ENCODE measurements at places on chromosomes 4 and X. TPM values are rescaled to one million over a fixed set of nuclear protein-coding genes. Genes with fewer than 3 reads are reported as not detected.

Gene SORBS2
- polyA plus RNA-seq, result 2.3 TPM

Gene IL3RA
- 0.13 TPM for polyA plus RNA-seq

Gene KLF8
- polyA plus RNA-seq, result 1.2 TPM

Gene PIR
- 5.7 TPM for polyA plus RNA-seq

Gene EPHA5
- polyA plus RNA-seq, result not detected

GRCh38 chrX:41381685-41382084, 47.7 kb downstream of the DDX3X start:
- no peak overlapping the region for H3K4me3 ChIP-seq
- no peaks in the 10 kb centered on the region for H3K36me3 ChIP-seq
- no peak overlapping the region for H3K27ac ChIP-seq
- peaks cover 13% of the 10 kb centered on the region for H3K4me1 ChIP-seq
- no peaks in the 10 kb centered on the region for H3K27me3 ChIP-seq
- peak; percentile 68 for DNase-seq

GRCh38 chrX:96689991-96690390, 5.3 kb downstream of the DIAPH2 start:
- no peaks in the 10 kb centered on the region for H3K36me3 ChIP-seq
- no peaks in the 10 kb centered on the region for H3K27me3 ChIP-seq
- no peak overlapping the region for H3K27ac ChIP-seq
- H3K4me1 ChIP-seq, result peaks cover 16% of the 10 kb centered on the region

DNA sequence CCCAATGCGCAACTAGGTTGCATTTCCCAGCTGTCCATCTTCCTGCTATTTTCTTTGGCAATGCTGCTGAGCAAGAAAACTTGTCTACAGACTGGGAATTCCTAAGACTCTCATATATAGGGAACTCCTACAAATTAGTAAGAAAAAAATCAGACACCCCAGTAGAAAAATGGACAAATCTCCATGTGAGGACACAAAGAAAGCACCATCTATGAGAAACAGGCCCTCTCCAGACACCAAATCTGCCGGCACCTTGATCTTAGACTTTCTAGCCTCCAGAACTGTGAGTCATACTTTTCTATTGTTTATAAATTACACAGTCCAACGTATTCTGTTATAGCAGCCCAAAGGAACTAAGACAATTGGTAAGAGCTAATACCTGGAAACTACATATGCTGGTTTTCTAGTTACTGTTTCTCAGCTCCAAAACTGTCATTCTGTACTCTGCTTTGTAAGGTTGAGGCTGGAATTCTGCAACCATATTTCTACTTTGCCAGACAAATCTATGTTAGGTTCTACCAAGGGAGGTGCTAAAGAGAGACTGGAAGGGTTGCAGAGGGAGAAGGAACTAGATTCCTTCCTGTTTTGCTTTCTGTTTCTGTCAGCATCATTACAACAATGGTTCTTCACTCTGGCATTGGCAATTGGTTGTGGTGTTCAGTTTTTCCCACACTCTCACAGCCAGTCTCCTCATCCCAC, 35.7 kb upstream of the FAM241A start:
- DNase-seq, result peak; percentile 65
- H3K36me3 ChIP-seq, result no peaks in the 10 kb centered on the region
- H3K4me1 ChIP-seq, result peaks cover 10% of the 10 kb centered on the region
- H3K27me3 ChIP-seq, result no peaks in the 10 kb centered on the region
- H3K27ac ChIP-seq, result no peak overlapping the region

DNA sequence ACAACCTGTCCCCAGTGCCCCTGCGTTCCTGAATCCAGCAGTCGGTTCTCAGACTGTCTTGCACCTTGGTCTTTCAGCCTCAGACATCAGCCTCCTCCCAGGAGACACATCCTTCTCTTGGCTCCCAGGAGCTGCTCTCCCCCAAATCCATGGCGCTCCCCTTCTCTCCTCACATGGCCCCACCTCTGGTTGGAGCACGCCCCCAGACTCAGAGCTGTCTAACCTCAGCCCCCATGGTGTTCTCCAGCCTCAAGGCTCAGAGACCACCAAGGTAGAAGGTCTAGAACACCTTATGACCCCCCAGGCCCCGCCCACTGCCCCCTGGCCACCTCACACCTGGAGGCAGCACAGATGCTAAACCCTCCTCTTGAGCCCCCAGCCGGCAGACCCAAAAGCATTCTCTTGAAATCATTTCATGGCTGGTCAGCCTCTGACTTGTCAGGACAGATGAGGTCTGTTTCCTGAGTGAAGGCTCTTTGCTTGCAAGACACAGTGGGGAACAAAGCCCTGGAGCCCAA, 47.9 kb downstream of the ADRA2C start:
- H3K27ac ChIP-seq, result no peak overlapping the region
- no peaks in the 10 kb centered on the region for H3K4me1 ChIP-seq
